ENCODE measurements at places on chromosomes 13 and 19.

GRCh38 chr13:24491845-24492244 is 20.7 kb downstream of the PARP4 start:
- DNase-seq, result no peak

GRCh38 chr13:43988302-43988701 is 108.6 kb downstream of the LACC1 start:
- no peak for DNase-seq

- DNase-seq, result no peak
Measured at GRCh38 chr19:18995804-18996241, 37.5 kb downstream of the SUGP2 start.

DNA sequence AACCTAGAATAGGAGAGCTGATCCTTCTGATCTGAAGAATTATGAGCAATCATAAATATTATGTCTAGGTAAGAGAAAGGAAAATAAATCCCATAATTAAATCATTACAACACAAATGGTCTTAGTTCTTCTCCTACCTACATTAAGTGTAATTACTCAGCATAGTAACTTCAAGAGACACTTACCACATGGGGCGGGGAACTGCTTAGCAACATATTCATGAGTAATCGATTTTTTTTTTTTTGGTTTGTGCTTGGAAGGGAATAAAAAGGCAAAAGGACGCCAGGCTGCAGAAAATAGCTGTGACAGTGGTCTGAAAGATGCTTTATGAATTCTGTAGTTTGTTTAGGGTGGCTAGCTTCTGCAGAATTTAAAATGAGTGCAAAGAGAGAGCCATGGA is 103.3 kb upstream of the HTR2A start:
- DNase-seq, result no peak

- DNase-seq, result no peak
Measured at GRCh38 chr13:26503826-26504594, 53.5 kb upstream of the WASF3 start.

GRCh38 chr13:111846391-111847159 is 220.4 kb upstream of the SOX1 start:
- no peak for DNase-seq

GRCh38 chr13:32428581-32429432 is 877 bp upstream of the N4BP2L1 start:
- DNase-seq, result no peak

GRCh38 chr13:43246382-43246781 is 223.0 kb downstream of the DNAJC15 start:
- no peak for DNase-seq

GRCh38 chr13:33060815-33061214 is 44.6 kb downstream of the KL start:
- DNase-seq, result no peak

- DNase-seq, result no peak
Measured at GRCh38 chr19:46917002-46917401, 56.2 kb downstream of the ARHGAP35 start.

DNA sequence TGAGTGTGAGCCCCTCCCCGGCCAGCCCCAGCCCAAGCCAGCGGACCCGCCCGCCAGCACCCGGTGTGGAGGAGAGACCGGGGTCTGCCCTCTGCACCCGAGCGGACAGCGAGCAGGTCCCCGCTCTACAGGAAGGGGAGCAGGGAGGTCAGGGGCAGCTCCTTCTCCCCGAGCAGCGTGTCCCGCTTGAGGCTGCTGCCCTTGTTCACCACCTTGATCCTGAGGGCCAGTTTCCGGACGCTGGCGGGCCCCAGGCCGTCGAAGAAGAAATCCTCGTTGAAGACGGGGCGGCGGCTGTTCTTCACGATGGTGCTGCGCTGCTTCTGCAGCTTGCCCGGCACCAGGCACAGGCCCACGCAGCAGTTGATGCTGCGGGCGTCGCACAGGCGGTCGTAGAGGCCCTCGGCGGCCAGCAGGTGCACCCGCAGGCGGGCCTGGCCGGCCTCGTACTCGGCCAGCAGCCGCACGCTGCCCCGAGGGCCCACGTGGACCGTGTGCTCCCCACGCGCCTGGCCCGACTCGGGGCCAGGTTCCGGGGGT is 1.9 kb downstream of the C2CD4C start:
- no peak for DNase-seq

GRCh38 chr19:52626915-52627314 is 11.2 kb downstream of the ZNF83 start:
- DNase-seq, result no peak

- DNase-seq, result peak; percentile 83
Measured at GRCh38 chr19:50922317-50922853, 11.2 kb upstream of the KLK4 start.

DNA sequence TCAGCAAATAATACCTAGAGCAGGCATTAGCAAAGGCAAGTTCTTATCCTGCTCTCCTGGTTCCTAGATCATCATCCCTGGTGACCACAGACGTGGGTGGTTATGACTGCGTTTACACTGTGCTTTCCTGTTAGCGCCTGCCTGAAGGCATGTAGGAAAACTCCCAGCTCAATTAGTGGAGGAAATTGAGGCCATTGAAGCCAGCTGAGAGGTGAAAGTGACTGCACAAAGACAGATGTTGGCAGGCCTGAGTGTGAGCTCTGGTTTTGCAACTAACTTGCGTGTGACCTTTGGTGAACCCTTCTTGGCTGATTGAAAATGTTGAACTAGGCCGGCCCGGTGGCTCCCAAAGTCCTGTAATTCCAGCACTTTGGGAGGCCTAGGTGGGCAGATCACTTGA is 17.5 kb upstream of the NWD1 start:
- no peak for DNase-seq

GRCh38 chr13:48251611-48252081 is 18.6 kb downstream of the ITM2B start:
- DNase-seq, result no peak

DNA sequence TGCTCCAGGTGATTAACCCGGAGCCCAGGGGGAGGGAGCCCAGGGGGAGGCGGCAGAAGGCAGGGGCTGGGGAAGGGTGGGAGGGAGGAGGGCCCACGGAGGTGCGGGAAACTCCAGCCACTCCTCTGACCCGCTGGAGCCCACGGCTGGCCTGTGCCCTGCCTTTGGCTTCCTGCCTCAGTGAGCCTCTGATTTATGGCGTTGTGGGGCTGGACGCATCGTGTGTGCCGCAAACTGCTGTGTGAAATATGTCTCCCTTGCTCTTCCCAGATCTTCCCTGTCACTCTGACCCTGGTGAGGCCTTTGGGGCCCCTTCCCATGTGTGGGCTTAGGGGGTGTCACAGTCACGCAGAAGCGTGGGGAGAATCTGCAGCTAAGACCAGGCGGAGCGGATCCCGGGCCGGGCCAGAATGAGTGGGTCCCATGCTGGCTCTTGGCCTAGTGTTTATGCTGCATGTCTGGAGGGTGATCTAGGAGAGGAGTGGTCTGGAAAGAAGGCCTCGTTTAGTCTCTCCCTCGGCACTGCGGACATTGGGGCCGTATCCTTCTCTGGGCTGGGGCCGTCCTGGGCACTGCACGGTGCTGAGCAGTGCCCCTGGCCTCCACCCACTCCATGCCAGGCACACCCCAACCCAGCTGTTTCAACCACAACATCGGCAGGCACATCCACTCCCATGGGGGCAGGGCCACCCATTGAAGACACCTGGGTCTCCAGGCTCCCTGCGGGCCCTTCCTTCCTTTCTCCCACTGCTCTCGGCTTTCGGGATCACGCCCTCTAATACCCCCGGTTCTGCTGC is 123.0 kb downstream of the KDM4B start:
- no peak for DNase-seq

DNA sequence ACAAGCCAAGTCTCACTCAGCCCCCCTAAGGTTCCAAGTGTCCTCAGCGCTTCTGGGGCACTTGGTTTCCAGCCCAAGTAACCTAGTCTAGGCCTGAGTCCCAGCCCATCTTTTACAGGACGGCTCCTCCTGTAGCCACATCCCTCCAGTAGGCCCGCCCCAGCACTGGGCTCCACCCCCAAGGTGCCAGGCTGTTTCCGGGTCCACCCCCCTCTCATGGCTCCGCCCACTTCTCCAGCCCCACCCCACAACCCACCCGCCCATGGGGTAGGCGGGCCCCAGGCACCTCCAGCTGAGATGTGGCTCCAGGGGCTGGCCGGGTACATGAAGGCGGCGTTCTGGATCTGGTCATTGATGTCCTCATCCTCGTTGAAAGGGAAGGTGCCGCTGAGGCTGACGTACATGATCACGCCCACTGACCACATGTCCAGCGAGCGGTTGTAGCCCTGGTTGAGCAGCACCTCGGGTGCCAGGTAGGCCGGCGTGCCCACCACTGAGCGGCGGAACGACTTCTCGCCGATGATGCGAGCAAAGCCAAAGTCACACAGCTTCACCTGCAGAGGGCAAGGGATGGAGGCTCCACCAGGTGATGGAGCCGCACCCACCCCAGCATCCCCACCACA is 17.2 kb upstream of the DACT3 start:
- DNase-seq, result no peak

GRCh38 chr13:66844933-66845332 is 385.2 kb downstream of the PCDH9 start:
- DNase-seq, result no peak

- DNase-seq, result no peak
Measured at GRCh38 chr13:30294004-30294403, 13.3 kb downstream of the KATNAL1 start.

DNA sequence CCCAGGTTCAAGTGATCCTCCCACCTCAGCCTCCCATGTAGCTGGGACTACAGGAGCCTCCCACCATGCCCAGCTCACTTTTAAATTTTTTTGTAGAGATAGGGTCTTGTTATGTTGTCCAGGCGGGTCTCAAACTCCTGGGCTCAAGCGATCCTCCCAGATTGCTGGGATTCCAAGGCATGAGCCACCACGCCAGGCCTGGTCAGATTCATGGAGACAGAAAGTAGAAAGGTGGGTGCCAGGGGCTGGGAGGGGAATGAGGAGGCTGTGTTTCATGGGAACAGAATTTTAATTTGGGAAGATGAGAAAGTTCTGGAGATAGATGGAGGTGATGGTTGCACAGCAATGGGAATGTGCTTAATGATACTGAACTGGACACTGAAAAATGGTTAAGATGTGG is 22.3 kb downstream of the ARHGEF18 start:
- no peak for DNase-seq

Measured in mesothelial cell of epicardium (in vitro differentiated cells).